ENCODE measurements at places on chromosomes 2 and 18. TPM values are rescaled to one million over a fixed set of nuclear protein-coding genes. Genes with fewer than 3 reads are reported as not detected.

DNA sequence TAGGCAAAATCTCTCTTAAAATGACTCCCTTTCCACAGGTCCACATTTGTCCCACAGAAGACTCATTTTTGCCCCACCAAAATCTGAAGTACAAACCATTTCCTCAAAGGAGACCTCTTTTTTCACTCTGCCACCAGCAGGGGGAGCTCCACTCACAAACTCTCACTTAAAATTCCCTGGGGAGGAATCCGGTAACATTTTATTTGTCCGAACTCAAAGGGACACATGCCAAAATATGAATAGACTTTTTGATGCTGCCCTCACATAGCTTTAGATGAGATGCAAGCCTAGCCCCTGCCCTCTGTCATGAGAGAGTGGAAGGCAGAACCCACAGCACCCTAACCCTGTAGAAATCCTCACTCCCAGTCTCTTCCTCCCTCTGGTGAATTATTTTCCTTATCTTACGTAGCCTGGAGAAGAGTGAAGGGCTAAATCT, 57.1 kb downstream of the RMDN2 start:
- peak; percentile 70 for DNase-seq

- DNase-seq = no peak
Observed at GRCh38 chr18:13131283-13131682, 87.3 kb upstream of the LDLRAD4 start.

DNA sequence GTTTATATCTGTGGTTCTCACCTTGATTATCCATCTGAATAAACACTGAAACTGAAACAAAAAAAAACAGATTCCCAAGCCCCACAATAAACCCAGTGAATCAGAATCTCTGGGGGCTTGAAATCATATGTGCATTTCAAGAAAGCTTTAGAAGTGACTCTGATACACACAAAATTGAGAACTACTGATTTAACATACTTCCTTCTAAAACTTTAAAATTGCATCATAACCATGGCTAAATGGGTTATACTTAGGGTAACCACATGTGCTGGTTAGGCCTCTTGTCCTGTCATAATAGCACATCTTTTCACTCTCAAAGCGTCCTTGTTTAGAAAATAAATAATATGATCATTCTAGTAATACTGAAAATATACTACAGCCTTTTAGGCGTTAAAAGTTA, 100.9 kb downstream of the ATAD2B start:
- no peak for DNase-seq

- no peak for DNase-seq
Observed at GRCh38 chr2:216661639-216662375, 28.6 kb downstream of the IGFBP2 start.

GRCh38 chr2:26535663-26536275, 57.8 kb upstream of the OTOF start:
- no peak for DNase-seq

GRCh38 chr2:27823569-27823968, 52.0 kb downstream of the MRPL33 start:
- DNase-seq = no peak

GRCh38 chr2:112765251-112765650, 842 bp upstream of the CKAP2L start:
- no peak for DNase-seq

DNA sequence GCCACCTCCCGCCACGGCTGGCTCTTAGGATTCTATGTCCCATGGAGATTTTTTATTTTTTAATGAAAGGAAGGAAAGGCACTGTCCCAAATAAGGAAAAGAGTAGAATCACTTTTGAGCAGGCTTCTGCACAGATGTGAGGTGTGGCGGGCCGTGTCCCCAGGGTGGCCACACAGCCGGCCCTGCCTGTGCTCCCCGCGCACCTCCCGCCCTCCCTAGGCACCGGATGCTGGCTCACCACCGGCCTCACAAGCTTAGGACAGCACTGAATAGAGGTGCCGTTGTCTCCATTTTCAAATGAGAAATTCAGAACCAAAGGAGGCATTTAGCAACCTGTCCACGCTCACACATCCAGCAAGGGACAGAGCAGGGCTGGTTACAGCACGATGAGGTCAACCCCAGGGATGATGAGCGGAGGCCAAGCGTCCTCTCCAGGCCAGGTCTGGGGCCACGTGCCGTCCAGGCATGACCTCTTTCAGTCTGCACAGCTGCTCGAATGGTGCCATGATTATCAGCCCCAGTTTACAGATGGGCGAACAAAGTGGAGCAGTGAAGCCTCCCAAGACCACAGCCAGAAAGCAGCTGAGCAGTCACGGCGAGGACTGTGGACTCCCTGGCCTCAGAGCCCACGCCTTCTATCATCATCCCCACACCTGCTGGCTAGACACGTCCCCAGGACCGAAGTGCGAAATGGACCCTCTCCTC, 20.7 kb upstream of the TEX51 start:
- DNase-seq = no peak

DNA sequence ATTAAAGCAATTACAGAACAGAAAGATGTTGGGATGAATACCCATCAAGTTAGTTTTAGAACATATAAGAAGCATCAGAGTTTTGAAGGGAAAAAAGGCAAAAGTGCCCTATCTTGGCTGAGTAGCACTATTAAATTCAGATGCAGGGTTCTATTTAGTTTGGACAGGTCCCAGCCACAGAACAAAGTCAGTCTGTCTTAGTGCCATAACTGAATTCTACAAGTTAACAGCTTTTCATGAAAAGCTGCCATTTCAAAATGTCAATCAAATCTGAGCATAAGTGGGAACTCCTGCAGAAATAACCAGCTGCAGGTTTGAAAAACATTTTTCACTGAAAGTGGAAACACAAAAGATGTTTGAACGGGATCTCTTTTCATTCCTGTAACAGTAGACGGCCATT, 160.4 kb downstream of the SRBD1 start:
- no peak for DNase-seq

DNA sequence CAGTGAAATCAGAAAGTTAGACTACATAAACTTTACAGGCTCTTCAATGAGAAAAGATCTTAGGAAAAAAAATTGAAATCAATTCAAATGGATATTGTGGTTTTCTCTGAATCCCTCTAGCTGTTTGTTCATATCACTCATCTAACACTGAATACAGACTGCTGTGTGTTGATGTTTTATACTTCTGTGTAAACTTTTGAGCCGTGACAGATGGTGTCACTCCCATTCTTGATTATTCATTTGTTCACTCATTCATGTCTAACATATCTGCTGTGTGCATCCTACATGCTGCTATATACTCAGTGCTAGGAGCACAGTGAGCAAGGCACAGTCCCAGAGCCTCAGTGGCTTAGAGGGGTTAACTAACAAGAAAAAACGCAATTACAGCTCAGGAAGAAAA, 12.6 kb downstream of the KLHL23 start:
- no peak for DNase-seq

GRCh38 chr2:216371721-216372702, at the start of gene MARCHF4:
Gene MARCHF4, minus strand, starts transcription at chr2:216372483. Its CDS starts 2,223 bp downstream, at chr2:216370260.
- DNase-seq = peak; percentile 93

DNA sequence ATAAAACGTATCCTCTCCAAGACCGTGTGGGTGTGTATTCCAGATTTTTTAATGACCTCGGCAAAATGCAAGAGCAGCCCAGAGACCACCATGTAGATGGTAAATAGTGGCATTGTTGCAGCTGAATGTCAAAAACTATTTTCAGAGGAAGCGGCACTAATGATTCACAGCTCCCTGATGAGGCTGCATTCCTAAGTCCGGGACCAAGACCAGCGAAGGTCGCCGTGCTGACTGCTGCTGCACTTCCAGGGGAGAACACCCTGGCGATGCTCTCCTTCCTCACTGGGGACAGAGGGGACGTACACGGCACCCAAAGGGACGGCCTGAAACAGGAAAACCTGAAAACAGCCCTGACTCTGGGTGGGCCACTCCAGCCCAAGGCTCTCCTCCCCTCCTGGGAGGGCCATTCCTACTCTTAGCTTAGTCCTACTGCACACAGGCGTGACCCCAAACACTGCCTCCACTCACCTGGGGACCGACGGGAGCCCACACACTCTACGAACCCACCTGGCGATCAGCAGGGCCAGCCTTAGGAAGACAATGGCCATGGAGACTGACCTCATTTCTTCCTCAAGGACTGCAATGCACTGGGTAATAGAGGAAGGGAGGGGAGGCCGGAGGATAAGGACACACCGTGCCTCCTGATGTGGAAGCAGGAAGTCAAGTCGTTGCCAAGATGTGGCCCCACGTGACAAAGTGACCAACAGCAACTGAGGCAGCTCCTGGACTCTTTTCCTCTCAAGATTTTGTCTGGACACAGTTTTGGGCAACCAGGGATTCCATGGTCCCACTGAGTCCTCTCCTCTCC, 82.8 kb downstream of the ZNF516 start:
- no peak for DNase-seq

GRCh38 chr18:72973841-72974240, 106.1 kb upstream of the NETO1 start:
- no peak for DNase-seq

DNA sequence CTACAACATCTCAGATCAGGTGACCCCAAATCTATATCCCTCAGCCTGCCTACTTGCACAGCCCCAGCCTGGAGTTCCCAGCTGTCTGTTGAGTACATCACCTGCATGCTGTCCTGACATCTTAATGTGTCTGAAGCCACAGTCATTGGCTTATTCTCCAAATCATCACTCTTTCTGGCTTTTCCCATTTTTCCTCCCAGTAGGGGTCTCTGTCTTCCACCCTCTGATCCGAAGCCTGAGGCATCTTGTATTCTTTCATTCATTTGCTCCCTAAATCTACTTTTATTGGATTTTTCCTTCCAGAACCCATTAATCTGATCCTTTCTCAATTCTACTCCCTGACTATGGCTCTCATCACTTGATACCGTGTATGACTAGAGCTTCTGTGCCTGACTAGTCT, 332.9 kb upstream of the DCC start:
- no peak for DNase-seq

DNA sequence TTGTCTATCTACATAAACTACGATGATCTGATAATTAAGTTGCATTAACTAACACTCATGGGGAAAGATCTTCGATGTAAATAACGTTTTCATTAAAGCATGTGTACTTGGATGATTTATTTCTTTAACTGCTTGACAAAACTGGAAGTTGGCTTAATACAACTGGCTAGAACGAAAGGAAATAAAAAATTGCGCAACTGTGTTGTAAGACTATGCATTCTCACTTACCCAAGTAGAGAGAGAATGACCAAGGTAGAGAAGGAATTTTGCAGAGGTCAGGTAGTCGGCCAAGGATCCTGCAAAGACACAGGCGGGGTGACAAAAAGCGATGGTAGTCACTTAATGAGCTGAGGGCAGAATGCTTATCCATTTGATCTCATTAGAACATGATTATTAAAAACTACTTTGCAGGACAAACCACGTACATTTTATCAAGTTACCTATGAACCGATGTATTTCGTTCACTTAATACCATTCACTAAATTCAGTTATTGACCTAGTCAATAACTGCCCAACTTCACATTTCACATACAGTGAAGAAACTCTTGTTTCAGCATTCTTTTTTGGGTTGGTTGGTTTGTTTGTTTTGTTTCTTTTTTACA, 900 bp downstream of the SLC40A1 start:
- no peak for DNase-seq

DNA sequence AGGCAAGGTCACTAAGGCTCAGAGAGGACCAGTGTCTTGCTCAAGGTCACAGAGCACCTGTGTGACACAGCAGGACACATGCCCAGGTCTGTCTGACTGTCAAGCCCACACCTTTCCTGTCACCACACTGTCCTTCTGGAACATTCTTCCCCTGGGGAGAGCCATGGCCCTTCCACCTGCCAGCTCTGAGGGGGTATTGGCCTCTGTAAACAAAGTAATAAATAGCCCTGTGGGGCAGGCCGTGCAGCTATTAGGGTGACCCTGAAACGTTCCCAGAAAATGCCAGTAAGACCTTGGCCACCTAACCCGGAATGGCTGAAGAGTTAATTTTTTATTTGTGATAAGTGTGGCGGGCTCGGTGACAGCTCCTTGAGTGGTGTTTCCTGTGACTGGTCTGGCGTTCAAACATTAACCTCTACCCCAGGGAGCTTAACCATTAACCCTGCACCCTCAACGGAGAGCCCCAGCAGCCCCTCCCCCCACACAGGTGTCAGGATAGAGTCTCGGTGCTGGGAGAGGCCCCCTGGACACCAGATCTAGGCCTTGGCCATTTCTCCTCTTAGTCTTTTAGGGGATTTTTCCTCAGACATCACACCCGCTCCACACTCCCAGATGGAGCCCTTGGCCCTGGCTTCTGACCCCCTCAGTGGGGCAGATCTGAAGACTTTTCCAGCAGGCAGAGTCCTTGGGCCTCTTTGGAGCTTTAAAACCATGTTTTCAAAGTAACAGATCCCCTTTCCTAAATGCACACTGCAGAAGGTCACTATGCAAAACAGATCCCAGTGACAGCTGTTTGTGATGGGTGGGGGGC, 36.6 kb downstream of the SCTR start:
- peak; percentile 93 for DNase-seq

- no peak for DNase-seq
Observed at GRCh38 chr2:171894612-171894947, 536 bp upstream of the SLC25A12 start.

DNA sequence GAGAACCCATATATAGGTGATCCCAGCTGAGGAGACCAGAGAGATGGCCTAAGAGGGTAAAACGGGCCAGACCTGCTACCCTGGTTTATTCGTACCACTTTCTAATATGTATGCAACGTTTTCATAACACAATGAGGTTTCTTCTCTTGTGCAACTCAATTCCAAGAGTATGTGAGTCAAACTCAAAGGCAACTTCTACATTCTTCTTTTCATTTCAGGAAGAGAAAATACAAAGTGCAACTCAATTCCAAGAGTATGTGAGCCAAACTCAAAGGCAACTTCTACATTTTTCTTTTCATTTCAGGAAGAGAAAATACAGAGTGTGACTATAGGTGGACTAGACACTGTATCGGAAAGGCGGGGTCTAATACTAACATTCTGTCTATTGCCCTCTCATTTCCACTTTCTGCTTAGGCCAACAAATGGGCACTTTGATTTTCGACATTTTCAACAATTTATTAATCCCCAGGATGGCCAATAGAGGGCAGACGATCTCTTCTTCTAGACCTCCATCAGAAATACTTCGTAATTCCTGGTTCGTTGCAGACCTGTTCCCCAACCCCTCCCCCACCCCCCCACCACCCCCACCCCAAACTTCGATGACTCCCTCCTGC, 3.7 kb upstream of the CRIM1 start:
- peak; percentile 80 for DNase-seq

- DNase-seq = no peak
Observed at GRCh38 chr2:68934021-68934420, 18.7 kb downstream of the GKN2 start.

- DNase-seq = no peak
Observed at GRCh38 chr2:219131327-219131726, 29.3 kb downstream of the NHEJ1 start.

The XDH gene
- 4.1 TPM for total RNA-seq

The REEP1 gene
- total RNA-seq = 29.9 TPM

The CCDC74A gene
- total RNA-seq = 1.3 TPM

The PLEKHH2 gene
- 64.3 TPM for total RNA-seq

The CRYBA2 gene
- not detected for total RNA-seq

The TNFAIP6 gene
- total RNA-seq = 3.0 TPM

The NT5DC4 gene
- total RNA-seq = not detected
